ENCODE measurements at places on chromosomes 7 and 10.

DNA sequence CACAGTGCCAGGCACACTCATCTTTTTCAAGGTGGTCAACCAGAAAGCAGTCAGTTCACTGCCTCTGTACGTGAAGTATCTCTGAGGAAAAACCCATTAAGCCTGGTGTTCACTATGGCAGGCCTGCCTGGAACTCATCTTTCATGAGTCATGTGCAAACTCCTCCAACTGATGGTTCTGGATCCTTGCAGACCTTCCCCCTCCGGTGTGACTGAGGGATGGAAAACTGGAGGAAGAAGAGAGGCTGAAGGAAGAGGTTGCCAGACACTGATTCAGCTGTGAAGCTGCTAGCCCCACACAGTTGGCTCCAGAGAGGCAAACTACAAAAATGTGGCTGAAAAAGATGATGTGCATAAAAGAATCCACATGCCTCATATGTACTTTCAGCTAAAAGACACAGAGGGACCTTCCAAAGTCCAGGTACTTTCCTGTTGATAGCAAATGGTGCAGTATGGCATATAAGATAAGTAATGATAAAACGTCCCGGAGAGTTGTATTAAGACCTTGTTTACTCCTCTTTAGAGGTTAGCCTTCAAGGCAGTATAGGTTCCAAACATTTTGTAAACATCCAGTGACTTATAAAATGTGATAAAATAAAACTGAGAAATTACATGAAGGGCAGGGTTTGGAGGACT is 2.7 kb downstream of the CYP3A5 start:
- DNase-seq, result no peak

GRCh38 chr10:84546609-84547008 is 218.2 kb downstream of the CCSER2 start:
- DNase-seq, result no peak

DNA sequence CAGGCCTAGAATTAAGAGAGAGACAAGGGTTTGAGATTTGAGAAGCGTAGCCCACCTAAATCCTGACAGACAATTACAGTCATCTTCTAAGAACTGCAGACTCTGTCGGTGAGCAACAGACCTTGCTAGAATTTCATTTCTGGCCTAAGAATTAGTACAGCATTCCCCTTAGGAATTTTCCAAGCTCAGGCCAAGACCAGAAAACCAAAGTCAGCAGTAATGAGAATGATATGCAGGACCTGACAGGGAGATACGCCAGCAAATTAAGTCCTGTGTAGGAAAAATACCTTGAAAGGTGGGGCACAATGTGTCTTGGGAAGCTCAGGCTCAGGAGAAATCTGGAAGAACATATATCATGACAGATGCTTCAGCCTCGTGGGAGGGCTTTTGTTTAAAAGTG is 52.7 kb upstream of the HERPUD2 start:
- DNase-seq, result no peak

GRCh38 chr10:71112138-71112785 is 100.1 kb upstream of the UNC5B start:
- DNase-seq, result no peak

DNA sequence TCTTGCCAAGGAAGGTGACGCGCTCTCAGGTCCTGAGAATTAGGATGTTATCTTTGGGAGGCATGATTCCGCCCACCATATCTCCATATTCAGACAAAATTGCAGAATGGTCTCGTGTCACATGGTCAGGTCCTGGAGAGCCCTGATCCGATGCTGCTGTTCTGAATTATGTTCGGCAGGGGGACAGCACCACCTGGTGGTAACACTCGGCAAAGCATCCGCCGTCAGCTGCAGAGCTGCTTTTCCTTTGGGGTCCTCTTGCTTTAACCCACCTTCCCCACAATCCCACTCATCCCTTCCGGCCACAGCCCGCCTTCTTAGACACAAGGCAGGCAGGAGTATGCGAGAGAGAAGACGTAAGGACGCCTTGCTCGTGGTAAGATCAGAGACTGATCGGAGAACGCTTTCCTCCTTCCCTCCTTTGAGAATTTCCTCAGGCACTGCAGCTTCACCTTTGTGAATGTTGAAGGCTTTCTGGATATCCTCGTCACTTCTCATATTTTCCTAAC is 327.8 kb upstream of the C7orf33 start:
- peak; percentile 21 for DNase-seq

GRCh38 chr10:122939856-122940543 is 14.0 kb downstream of the C10orf88 start:
- no peak for DNase-seq

DNA sequence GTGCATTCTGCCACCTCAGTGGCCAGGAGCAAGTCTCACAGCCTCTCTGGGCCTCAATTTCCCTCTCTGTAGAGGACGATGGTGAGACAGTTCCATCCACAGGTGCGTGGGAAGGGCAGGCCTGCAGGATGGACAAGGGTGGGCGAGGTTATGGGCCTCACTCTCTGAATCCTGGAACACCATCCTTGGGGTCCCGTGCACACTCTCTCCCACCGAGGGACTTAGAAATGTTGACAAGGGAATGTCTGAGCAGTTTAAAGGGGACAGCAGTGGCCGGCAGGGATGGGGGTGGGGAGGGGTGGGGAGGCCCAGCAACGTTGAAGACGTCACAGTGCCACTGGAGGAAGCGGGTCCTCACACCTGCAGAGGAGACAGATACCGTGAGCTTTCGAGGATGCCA is 111.5 kb downstream of the FOXL3 start:
- DNase-seq, result no peak

- no peak for DNase-seq
Observed at GRCh38 chr10:101217044-101217425, 12.2 kb downstream of the LBX1 start.
